NT2/D1 (cell line): ENCODE measurements at places on chromosomes 12 and 14.

- no peak for DNase-seq
These were observed 118.8 kb upstream of the CCND2 start for GRCh38 chr12:4154672-4155225.

- DNase-seq: no peak
These were observed 31.3 kb downstream of the CYP46A1 start for GRCh38 chr14:99715266-99716000.

DNA sequence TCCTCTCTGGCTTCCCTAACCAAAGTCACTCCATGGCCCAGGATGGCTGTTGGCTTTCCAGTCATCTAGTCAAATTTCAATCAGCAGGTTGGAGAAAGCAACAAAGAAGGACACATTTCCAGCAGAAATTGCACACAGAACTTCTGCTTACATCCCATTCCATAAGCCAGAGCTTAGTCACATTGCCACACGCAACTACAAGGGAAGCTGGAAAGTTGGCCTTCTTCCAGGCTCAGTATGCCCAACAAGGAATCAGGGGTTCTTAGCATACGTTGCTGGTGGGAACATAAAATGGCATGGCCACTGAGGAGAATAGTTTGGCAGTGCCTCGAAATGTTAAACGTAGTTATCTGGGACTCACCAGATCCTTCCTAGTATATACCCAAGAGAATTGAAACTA, 9.3 kb upstream of the APPL2 start:
- DNase-seq: no peak

- DNase-seq: no peak
These were observed 131.1 kb upstream of the FBXO33 start for GRCh38 chr14:39563361-39563760.

GRCh38 chr12:65266408-65266807, 12.1 kb upstream of the MSRB3 start:
- no peak for DNase-seq

DNA sequence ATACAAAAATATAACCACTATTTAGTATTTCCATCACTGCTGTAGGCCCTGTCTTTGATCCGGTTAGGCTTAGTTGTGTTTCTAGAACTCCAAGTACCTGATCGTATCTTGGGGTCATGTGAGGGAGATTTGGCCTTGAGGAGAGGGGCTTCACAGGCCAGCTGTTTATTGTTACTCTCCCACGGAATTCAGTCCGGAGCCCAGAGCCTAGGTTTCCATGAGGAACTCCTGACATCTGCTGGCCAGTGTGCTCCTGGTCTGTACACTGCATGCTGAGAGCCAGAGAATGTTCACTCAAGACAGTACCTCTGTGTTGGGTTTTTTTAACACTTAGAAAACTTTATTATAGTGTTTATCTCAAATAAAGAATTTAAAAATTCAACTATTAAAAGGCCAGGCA, 341.0 kb upstream of the TMEM132C start:
- peak; percentile 50 for DNase-seq

GRCh38 chr14:98926801-98927200, 345.2 kb downstream of the BCL11B start:
- no peak for DNase-seq

- DNase-seq: peak; percentile 16
These were observed 282.1 kb downstream of the RPS29 start for GRCh38 chr14:49303946-49304516.

DNA sequence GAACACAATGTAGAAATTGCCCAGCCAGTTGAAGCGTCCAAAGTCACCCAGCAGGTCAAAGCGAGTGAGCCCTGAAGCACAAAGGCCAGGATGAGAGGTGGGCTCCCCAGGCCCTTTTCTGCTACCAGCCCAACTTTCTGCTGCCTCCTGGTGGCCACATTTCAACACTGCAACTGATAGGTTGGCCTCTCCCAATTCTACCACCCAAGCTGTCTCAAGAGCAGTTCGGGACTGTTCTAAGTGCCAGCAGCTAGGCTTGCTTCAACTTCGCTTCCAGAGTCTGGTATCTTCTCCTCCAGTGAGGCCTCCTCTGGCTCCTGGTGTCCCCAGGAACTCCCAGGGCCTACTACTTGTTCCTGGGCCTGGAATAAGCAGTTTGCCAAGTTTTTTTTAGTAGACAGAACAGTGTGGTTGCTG, 3.4 kb upstream of the DHH start:
- DNase-seq: peak; percentile 57

DNA sequence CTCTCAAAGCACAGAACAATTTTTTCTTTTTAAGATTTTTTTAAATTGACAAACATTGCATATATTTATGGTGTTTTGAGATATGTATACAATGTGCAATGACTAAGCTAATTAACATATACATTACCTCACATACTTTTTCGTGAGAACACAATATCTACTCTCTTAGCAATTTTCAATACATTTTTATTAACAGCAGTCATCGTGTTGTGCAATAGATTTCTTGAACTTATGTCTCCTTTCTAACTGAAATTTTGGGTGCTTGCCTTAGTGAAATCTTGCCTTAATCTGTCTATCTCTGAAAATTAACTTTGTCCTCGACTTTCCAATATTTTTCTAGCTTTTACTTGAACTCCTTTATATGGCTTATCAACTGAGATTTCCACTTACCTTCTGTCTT, 6.8 kb downstream of the OR10A7 start:
- no peak for DNase-seq

- DNase-seq: no peak
These were observed 35.0 kb downstream of the CRADD start for GRCh38 chr12:93712200-93712599.

GRCh38 chr14:97724265-97724731, 927.1 kb downstream of the VRK1 start:
- no peak for DNase-seq

GRCh38 chr14:81423504-81423903, 23.4 kb upstream of the STON2 start:
- no peak for DNase-seq

GRCh38 chr14:20622816-20623291, 18.6 kb downstream of the OR6S1 start:
- DNase-seq: no peak

DNA sequence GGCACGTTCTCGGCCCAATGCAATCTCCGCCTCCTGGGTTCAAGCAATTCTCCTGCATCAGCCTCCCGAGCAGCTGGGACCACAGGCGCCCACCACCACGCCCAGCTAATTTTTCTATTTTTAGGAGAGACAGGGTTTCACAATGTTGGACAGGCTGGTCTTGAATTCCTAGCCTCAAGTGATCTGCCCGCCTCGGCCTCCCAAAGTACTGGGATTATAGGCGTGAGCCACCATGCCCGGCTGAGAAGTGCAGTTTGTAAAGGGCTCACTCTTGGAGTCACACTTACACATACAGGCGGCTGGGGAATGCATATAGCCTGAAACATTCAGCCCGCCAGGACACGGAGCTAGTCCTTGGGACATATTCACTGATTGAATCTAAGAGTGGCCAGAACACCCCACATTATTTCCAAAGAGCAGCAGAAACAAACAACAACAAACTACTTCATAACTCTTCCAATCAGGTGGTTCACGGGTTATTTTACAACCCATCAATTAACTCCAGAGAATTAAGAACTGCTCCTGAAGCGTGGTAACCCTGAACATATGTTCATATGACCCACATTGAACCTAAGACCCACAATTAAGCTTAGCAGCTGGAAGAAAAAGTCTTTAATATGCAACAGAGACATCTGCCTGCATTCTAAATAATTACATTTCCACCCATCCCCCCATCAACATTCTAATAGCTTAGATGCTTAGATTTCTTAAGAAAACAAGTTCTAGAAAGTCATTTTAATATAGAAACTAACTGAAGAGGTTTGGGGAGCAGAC, 49.2 kb downstream of the SSH1 start:
- DNase-seq: no peak

- no peak for DNase-seq
These were observed 6.0 kb upstream of the ATP23 start for GRCh38 chr12:57935331-57935730.

DNA sequence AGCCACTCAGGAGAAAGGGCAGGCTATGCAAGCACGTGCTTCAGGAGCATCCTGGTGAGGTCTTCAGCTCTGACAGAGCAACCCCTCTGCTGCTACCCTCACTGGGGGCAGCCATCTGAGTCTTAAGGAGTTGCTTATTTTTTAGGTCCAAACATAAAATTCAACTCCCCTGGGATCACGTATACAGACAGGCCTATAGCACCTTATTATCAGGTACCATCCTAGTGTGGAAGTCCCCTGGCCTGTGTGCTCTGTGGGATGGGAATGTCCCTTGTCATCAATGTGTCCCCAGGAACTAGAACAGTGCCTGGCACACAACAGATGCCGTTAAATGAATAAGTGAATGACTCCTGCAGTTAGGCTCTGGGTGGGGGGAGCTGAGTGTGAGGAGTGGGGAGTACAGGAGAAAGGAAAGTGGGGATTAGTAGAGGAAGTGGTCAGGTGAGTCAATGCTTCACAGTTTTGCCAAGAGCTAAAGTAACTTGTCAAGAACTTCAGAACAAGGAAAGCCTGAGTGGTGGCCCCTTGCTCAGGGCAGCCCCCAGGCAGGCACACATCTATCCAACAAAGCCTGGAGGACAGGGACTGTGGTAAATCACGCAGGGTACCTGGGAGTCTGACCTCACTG, 33.5 kb downstream of the DAD1 start:
- no peak for DNase-seq

DNA sequence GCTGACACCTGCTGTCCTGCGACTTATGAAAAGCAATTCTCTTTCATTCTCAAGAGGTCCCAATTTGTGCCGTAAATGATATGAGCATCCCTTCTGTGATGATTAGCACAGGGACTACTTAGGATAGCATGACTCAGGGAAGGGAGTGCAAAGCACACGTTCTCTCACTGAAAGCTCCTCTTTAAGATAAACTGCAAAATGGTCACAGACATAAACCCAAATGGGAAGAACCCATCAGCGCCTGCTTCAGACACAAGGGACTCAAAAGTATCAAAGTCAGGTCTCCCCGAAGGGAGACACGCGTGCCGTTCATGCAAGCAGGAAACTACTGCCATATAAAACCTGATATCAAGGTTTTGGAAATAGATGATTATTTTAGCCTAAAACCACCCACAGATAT, 33.9 kb upstream of the PIWIL1 start:
- DNase-seq: no peak

DNA sequence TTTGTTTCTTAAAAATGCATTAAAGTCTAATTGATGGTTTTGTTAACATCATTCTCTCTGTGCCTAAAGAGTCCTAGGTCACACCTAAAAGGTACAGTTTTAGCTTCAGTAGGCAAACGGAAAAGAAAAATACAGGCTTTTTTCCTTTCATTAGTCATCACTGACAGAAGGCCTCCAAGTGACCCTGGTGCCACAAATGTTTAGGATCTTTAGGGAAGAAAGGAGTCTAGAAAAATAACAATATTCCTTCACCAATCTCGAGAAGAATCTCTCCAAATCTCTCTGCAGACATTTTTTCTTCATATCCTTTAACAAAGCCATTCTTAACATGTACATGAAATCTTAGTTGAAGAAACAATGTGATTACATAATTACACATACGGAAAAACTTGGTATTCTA, 2.0 kb downstream of the DENND5B start:
- DNase-seq: no peak

DNA sequence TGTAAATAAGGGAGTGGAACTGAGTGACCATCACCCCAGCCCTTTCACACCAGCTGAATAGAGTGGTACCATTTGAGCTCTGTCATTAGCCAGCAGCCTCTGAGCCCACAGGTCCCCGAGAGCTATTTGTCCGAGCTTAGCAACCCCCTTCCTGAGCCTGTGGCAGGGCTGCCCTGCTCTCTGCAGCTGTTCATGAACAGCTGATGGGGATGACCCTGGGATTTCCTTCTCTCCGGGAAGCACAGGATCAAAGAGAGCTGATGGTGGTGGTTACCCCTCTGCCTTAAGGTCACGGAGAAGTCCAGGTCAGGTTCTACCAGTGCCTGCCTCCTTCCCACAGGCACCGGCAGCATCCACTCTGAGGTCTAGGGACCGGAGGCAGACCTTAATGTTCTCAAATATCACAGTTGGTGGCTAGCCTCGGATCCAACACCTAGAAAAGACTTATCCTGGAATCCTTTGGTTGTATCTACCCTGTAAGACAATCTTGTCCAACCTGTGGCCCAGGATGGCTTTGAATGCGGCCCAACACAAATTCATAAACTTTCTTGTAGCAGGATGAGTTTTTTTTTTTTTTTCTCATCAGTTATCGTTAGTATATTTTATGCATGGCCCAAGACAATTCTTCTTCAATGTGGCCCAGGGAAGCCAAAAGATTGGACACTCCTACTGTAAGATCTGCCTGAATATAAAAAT, 81.1 kb downstream of the ESRRB start:
- no peak for DNase-seq

DNA sequence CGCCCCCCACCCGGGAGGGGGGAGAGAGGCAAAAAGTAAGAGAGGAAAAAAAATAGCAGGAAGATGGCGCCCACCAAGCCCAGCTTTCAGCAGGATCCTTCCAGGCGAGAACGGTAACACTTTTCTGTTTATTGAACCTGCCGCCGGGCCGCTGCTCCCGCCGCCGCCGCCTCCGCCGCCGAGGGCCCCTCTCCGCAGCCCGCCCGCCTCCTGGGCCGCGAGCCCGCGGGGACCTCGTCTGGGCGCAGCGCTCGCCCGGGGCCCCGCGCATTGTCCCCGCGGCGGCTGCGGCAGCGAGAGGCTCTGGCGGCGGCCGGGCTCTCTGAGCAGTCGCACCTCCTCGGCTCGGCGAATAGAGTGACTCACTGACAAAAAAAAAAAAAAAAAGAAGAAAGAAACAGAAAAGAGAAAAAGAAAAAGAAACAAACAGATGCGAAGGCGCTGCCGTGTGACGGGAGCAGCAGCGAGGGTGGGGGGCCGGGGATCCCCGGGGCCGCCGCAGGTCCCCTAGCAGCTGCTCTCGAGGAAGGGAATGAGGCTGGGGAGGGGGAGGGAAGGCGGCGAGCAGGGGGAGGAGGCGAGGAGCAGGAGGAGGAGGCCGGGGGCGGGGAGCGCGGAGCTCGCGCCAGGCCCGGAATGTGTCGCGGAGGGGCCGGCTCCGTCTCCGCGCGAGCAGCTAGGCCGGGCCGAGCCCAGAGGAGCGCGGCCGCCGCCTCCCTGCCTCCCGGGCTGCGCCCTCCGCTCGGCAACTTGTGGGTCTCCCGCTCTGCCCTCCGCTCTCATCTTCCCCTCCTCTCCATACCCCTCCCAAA, 781 bp downstream of the NPAS3 start:
- peak; percentile 58 for DNase-seq

DNA sequence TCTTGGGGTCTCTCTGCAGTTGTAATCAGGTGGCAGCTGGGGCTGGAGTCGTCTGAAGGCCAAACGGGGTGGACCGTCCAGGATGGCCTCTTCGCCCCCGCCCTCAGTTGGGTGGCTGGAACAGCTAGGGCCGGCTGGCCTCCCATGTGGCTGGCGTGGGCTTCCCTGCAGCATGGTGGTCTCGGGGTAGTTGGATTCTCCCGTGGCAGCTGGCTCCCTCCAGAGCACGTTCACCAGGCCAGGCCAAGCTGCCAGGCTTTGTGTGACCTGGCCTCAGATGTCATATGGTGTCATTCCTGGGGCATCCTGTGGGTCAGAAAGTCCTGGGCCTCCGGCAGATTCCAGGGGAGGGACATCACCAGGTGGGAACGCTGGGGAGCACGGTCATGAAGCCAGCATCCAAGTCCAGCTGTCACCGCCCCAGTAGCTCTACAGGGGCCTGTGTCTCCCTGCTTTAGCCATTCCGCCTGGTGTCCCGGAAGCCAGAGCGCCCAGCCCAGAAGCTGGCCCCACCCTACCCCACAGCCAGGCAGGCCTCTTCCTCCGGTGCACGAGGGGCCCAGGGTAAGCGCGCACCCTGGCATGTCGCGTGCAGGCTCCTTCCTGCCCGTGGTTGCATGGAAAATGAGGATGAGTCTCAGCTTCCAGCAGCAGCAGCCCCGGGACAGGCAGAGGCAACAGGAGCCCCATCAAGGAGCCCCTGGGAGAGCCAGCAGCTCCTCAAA, 1.3 kb upstream of the NUDT14 start:
- DNase-seq: no peak

GRCh38 chr12:125263385-125263784, 198.2 kb downstream of the AACS start:
- no peak for DNase-seq
